ENCODE measurements at places on chromosomes 11 and 22.

GRCh38 chr11:45323601-45324249, 37.6 kb upstream of the SYT13 start:
- DNase-seq = no peak

- no peak for DNase-seq
Measured at GRCh38 chr11:19027829-19028595, 32.5 kb downstream of the MRGPRX2 start.

- DNase-seq = no peak
Measured at GRCh38 chr11:72468289-72468688, 34.0 kb upstream of the CLPB start.

DNA sequence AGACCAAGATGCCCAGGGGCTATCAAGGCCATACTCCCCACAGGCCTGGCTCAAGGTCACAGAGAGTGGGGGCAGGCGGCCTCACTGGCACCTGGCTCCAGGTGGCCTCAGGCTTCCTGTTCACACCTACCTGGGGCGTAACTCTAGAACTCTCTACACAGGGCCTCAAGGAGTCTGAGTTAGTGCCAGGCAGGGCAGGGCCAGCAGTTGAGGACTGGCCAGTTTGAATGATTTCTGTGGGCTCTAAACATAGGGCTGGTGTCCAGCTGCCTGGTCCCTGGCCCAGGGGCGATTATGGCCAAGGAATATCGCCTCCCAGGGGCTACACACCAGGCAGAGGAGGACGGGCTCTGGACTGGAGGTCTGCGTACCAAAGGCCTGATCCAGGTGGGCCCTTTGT, 79.2 kb downstream of the WNT7B start:
- DNase-seq = no peak

DNA sequence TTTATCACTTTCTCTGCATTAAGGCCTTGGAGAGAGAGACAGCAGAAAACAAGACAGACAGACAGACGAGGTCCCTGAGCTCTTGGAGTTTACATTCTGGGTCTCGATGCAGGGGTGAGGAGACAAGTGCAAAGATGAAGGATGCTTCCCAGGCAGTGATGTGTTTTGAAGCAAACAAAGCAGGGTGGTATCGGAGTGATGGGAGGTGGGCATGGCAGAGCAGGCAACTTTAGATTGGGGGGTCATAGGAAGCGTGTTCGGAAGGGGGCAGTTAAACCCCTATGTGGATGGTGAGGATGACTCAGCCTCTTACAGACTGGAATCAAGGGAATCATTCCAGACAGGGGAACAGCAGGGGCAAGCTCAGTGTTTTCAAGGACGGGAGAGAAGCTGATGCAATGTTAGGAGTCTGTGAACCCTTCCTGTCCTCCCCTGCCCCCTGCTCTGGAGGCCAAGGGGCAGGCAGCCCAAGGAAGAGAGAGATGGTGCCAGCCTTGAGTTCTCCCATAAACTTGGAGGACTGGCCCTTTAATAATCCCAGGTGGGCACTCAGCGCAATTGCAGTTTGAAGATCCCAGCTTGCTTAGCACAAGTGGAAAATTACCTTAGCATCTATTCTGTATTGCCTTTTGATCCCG, 180.2 kb downstream of the CHST1 start:
- no peak for DNase-seq

DNA sequence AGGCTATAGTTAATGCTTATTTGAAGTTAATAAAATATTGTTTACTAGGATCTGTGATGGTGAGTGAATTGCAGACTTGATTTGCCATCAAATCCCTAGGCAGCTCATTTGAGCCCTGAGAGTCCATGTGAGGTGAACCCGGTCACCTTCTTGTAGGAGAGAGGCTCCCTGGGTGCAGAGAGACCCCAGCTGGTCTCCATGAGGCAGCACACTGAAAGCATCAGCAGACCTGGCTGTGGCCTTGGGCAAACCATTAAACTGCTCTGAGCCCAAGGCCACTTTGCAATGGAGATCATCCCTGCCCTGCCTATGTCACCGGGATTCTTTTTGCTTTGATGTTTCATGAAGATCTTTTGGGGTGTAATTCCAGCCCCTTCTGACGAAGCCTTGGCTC, 125.2 kb downstream of the MICAL2 start:
- DNase-seq = no peak

GRCh38 chr22:46747646-46748045, 9.6 kb upstream of the CERK start:
- no peak for DNase-seq

GRCh38 chr11:119578521-119579191, 150.3 kb downstream of the NECTIN1 start:
- no peak for DNase-seq

Measured in GM19239 (cell line).